Body of pancreas (tissue), 4 donors: ENCODE measurements at places on chromosomes 11 and 22. TPM values are rescaled to one million over a fixed set of nuclear protein-coding genes. Genes with fewer than 3 reads are reported as not detected.

DNA sequence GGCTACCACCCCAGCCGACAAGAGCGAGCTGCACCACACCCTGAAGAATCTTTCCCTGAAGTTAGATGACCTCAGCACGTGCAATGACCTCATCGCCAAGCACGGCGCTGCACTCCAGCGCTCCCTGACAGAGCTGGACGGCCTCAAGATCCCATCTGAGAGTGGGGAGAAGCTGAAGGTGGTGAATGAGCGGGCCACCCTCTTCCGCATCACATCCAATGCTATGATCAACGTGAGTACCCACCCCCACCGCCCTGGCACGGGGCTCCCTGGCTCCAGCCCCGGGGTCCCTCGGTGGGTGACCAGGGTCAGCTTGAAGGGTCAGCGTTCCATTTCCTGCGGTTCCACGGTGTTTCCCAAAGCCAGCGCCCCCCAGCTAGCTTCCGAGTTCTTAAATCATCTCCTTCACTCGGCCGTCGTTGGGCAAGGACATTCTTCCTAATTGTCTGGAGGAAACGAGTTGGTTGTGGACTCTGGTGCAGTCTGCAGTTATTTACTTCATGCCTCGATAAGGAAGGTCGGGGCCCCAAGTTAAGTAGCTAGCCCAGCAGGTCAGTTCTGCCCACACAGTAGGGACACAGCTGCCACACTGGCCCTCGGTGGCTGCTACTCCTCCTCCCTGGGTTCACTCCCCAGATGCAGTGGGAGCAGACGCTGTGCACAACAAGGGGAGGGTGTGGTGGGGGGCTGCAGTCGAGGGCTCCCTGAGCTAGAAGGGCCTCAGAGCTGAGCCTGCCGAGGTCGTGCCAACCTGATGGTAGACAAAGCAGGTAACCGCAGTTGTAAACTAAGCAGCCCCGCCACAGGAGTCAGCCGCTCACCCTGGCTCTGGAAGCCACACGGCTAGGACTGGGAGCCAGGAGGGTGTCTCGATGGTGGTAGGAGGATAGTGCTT is 97.9 kb downstream of the MORC2 start:
- H3K27ac ChIP-seq, result no peak overlapping the region
- no peaks in the 10 kb centered on the region for H3K27me3 ChIP-seq
- H3K4me1 ChIP-seq, result no peaks in the 10 kb centered on the region
- DNase-seq, result no peak
- no peaks in the 10 kb centered on the region for H3K36me3 ChIP-seq

- H3K36me3 ChIP-seq, result no peaks in the 10 kb centered on the region
- no peak for DNase-seq
- H3K4me1 ChIP-seq, result no peaks in the 10 kb centered on the region
- H3K27ac ChIP-seq, result no peak overlapping the region
- no peak overlapping the region for H3K4me3 ChIP-seq
- no peaks in the 10 kb centered on the region for H3K27me3 ChIP-seq
These were observed 44.7 kb downstream of the GAB4 start for GRCh38 chr22:16963189-16963945.

- H3K36me3 ChIP-seq, result peaks cover 7% of the 10 kb centered on the region
- peak; percentile 76 for DNase-seq
- peaks cover 2% of the 10 kb centered on the region for H3K27me3 ChIP-seq
- H3K27ac ChIP-seq, result peak overlapping the region; percentile 82
- peaks cover 64% of the 10 kb centered on the region for H3K4me1 ChIP-seq
These were observed 1.4 kb downstream of the TSPAN4 start for GRCh38 chr11:843818-844692.

DNA sequence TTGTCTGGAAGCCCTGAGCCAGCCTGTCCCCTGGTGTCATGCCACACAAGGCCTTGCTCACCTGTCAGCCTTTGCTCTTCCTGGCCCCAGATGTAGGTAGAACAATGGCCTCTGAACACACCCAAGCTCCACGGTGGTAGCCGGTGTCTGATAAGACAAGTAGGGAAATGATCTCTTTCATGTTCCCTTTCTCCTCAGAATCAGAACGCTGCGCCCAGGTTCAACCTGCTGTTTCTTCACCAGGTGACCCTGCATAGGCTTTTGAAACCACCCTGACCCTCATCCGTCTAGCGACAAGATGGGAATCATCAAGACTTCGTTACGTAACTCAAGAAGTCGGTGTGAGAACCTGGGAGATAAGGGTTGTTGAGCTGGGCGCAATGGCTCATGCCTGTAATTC is 28.7 kb upstream of the YWHAH start:
- no peaks in the 10 kb centered on the region for H3K4me1 ChIP-seq
- H3K27me3 ChIP-seq, result no peaks in the 10 kb centered on the region
- H3K36me3 ChIP-seq, result no peaks in the 10 kb centered on the region
- no peak for DNase-seq
- no peak overlapping the region for H3K27ac ChIP-seq

DNA sequence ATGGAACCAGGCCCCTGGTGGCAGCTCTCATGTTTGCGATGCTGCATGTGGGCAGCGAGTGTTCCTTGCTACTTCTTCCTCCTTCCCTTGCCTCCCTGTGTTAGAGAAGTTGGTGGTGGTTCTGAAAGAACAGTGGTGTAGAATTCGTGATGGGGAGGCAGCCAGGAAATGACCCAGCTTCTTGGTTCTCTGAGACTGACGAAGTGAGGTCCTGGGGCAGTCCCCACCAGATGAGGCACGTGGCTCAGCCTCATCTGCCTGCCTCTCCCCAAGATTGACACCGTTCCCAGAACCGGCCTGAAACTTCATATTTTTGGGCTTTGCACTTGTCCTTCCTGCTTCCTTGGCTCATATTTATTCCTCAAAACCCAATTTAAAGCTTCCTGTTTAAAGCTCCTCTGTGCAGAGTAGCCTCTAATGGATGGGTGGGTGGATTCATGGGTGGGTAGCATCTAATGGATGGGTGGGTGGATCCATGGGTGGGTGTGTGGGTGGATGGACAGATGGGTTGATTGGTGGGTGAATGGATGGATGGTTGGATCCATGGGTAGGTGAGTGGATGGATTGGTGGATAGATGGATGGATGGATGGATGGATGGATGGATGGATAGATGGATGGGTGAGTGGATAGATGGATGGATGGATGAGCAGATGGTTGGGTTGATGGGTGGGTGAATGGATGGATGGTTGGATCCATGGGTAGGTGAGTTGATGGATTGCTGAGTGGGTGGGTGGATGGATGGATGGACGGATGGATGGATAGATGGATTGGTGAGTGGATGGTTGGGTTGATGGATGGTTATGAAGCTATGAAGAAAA is 77.3 kb upstream of the ATXN10 start:
- H3K36me3 ChIP-seq, result no peaks in the 10 kb centered on the region
- no peak for DNase-seq
- peaks cover 21% of the 10 kb centered on the region for H3K4me1 ChIP-seq
- no peak overlapping the region for H3K4me3 ChIP-seq
- H3K27ac ChIP-seq, result no peak overlapping the region
- H3K27me3 ChIP-seq, result no peaks in the 10 kb centered on the region

- H3K27me3 ChIP-seq, result no peaks in the 10 kb centered on the region
- no peaks in the 10 kb centered on the region for H3K36me3 ChIP-seq
- H3K4me3 ChIP-seq, result no peak overlapping the region
These were observed 630.7 kb downstream of the TBC1D22A start for GRCh38 chr22:47393191-47393590.

- peaks cover 32% of the 10 kb centered on the region for H3K4me1 ChIP-seq
- H3K36me3 ChIP-seq, result peaks cover 7% of the 10 kb centered on the region
- no peaks in the 10 kb centered on the region for H3K27me3 ChIP-seq
- no peak overlapping the region for H3K4me3 ChIP-seq
- DNase-seq, result no peak
These were observed 37.0 kb downstream of the AP2A2 start for GRCh38 chr11:962688-963087.

GRCh38 chr22:20298803-20299745 is 20.8 kb downstream of the DGCR6L start:
- no peak overlapping the region for H3K27ac ChIP-seq
- peaks cover 14% of the 10 kb centered on the region for H3K4me1 ChIP-seq
- H3K27me3 ChIP-seq, result no peaks in the 10 kb centered on the region
- H3K36me3 ChIP-seq, result no peaks in the 10 kb centered on the region

DNA sequence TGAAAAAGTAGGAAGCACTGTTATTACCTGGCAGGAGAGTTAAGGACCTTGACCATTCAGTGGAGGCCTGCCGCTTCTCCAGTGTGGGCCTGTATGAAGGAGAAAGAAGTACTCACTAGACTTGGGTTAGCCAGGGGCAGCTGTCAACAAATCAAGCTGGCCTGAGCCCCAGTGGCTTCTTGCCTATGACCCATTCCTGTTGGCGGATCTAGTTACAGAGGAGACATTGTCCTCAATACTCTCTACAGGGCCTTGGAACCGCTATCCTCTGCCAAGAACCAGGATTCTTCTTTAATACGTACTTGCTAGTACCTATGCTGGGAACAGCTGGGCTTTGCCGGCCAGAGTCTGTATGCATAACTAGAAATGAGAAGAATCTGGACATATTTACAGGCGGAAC is 68.1 kb downstream of the ALX4 start:
- H3K36me3 ChIP-seq, result no peaks in the 10 kb centered on the region
- no peak for DNase-seq
- no peak overlapping the region for H3K27ac ChIP-seq
- no peak overlapping the region for H3K4me3 ChIP-seq
- H3K4me1 ChIP-seq, result peaks cover 18% of the 10 kb centered on the region
- H3K27me3 ChIP-seq, result no peaks in the 10 kb centered on the region

GRCh38 chr22:44758344-44758973 is 6.1 kb downstream of the ARHGAP8 start:
- H3K4me3 ChIP-seq, result no peak overlapping the region
- H3K27me3 ChIP-seq, result no peaks in the 10 kb centered on the region
- peaks cover 36% of the 10 kb centered on the region for H3K4me1 ChIP-seq
- no peak overlapping the region for H3K27ac ChIP-seq

MRTFA gene
- total RNA-seq, result 71.5 TPM

KCNE3 gene
- 10.9 TPM for total RNA-seq

DDX25 gene
- total RNA-seq, result 0.26 TPM

CENPM gene
- not detected for total RNA-seq
